ENCODE measurements at places on chromosomes 12 and 14.

GRCh38 chr12:3533703-3534386 lies 42.8 kb downstream of the PRMT8 start:
- DNase-seq = no peak

- DNase-seq = no peak
Observed at GRCh38 chr12:127262615-127263014, 1004.4 kb upstream of the TMEM132C start.

- DNase-seq = no peak
Observed at GRCh38 chr12:81692008-81692407, 67.1 kb downstream of the PPFIA2 start.

- DNase-seq = no peak
Observed at GRCh38 chr14:50191499-50191898, 39.9 kb downstream of the SOS2 start.

DNA sequence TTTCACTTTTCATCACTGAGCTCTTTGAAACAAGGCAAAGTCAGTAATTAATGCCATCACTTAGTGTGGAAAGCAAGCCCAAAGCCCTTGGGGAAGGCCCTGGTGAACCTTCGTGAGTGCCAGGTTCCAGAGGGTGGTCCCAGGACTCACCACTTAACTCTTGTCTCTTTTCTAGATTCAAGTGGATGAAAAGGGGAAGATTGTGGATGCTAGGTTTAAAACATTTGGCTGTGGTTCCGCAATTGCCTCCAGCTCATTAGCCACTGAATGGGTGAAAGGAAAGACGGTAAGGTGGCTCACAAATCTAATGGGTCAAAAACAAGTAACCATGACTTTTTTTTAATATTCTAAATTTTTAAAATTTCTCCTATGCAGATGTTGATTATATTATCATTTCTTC lies 2.8 kb downstream of the ISCU start:
- DNase-seq = peak; percentile 9

DNA sequence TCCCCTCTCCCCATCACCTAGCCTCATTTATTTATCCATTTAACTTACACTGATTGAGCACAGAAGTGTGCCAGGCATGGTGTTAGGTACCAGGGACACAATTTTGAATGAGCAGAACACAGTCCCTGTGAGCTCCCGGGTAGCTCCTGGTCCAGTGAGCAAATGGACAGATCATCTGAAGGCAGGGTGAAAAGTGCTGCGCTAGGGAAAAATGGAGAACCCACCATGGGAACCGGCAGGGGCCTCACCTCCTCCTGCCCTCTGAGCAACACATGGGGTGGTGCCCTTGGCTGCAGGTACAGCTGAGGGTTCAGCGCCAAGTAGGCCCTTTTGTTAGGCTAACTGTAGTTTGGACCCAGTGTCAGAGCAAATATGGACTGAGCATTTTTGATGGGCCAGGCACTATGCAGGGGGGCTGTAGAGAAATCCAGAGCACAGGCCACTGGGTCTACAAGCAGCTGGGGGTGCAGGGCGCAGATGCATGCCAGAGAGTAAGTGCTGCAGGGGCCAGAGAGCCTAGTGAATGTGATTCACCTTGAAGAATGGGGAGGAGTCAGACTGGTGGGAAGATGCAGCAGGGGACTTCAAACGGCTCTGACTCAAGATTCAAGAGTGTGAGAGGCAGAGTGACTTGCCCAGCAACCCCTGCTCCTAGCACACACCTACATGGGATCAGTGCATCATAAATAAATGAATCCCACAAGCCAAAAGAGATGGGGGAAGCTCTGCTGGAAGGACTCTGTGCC lies 28.2 kb downstream of the LTBP2 start:
- no peak for DNase-seq

DNA sequence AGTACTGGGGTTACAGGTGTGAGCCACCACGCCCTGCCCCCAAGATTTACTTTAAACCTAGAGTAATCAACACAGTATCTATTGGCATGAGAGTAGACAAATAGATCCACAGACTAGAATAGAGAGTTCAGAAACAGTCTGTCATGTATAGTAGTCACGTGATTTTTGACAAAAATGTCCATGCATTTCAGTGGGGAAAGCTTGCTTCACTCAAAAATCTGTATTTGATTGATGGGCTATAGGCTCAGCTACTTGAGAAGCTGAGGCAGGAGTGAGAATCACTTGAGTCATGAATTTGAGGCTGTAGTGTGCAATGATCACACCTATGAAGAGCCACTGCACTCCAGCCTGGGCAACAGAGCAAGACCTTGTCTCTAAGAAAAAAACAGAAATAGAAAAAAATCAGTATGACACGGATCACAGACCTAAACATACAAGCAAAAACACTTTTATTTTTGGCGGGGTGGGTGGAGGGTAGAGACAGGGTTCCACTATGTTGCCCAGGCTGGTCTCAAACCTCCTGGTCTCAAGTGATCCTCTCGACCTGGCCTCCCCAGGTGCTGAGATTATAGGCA lies 7.6 kb upstream of the ORAI1 start:
- DNase-seq = no peak
